ENCODE measurements at places on chromosomes 4 and X. TPM values are rescaled to one million over a fixed set of nuclear protein-coding genes. Genes with fewer than 3 reads are reported as not detected.

Gene ERVMER34-1
- total RNA-seq, result 14.6 TPM

Gene ESX1
- not detected for total RNA-seq

DNA sequence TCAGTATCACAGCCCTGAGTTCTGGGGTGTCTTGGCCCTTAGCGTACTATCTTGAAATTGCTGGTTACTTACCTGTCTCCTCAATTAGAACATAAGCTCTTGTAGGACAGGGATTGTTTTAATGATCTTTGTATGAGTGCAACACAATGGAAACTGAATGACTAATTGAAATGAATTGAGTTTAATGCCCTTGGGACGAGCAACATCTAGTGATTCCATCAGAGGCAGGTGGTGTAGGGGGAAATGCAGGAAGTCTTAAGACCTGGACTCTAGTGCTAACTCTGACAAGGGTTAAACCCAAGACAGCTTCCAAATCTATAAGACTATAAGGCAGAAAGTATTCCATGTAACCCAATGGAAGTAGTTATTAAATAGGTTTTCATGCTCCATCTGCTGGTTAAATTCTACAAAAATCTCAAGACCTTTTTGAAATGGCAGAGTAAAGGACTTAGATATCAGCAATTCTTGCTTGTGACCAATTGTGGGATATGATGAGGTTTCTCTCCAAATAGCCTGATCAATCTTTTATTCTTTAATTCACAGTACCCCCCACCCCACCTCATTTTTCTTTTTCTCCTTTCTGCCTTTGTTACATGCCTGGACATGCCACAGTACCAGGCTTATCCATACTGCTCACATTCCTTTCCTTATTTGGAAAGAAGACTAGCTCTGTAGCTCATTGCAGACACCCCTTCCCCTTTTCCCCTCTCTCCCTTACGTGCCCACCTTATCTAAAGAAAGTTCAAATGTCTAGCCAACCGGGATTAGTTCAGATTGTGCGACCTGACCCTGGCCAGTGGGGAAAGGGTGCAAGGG lies 340.8 kb downstream of the PAPSS1 start:
- DNase-seq, result no peak

Gene GPR119
- total RNA-seq, result not detected

Gene NOX1
- not detected for total RNA-seq

GRCh38 chr4:36215627-36216026 lies 28.7 kb downstream of the ARAP2 start:
- DNase-seq, result no peak

All from WTC11 (cell line).